ENCODE measurements at places on chromosomes 12 and 14. TPM values are rescaled to one million over a fixed set of nuclear protein-coding genes. Genes with fewer than 3 reads are reported as not detected.
A peak's percentile ranks its signal among the peaks of the same experiment; 100 is the strongest.

DNA sequence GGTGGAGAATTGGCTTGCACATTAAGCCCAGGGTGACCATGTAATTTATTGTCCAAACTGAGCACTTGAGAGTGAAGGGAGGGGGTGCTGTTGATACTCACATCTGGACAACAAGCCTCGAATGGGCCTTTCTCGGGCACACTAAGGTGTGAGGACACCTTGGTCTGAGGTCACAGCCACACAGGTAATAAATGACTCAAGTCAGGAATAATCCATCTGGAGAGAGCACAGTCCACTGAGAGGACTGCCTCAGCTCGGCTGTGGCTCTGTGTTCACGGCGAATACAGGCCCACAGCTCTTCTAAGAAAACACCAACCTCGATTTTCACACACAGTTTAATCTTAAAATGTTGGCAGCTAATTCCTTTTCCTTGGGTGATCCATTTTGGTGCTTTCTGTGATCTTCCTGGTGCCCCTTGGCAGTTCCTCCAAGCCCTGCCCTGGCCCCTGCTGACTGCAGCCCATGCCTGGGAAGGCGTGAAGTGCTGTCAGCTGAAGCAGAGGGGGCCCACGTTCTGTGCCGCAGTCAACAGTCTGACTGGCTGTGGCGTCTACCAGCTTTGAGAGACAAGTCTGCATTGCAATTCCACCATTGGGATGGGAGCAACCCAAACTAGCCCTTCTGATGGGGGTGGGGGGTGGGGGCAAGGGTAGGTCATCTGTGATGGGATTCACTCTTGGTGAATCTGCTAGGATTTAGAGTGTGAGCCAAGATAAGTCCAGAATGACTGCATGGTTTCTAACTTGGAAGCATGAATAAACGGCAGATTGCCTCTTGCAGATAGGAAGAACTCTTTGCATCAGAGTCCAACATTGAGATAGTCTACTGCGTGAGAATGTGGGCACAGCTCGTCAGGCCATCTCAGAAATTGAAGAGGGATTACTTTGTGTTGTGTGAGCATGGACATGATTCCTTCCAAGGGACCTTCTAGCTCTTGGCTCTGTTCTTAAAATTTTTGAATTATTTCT is 42.8 kb downstream of the ZNF664 start:
- no peak for DNase-seq

DNA sequence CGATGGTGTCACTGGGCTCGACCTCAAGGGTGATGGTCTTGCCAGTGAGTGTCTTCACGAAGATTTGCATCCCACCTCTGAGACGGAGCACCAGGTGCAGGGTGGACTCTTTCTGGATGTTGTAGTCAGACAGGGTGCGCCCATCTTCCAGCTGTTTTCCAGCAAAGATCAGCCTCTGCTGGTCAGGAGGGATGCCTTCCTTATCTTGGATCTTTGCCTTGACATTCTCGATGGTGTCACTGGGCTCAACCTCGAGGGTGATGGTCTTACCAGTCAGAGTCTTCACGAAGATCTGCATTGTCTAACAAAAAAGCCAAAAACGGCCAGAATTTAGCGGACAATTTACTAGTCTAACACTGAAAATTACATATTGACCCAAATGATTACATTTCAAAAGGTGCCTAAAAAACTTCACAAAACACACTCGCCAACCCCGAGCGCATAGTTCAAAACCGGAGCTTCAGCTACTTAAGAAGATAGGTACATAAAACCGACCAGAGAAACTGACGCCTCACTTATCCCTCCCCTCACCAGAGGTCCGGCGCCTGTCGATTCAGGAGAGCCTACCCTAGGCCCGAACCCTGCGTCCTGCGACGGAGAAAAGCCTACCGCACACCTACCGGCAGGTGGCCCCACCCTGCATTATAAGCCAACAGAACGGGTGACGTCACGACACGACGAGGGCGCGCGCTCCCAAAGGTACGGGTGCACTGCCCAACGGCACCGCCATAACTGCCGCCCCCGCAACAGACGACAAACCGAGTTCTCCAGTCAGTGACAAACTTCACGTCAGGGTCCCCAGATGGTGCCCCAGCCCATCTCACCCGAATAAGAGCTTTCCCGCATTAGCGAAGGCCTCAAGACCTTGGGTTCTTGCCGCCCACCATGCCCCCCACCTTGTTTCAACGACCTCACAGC is 717 bp downstream of the UBC start:
- DNase-seq, result peak; percentile 88

DNA sequence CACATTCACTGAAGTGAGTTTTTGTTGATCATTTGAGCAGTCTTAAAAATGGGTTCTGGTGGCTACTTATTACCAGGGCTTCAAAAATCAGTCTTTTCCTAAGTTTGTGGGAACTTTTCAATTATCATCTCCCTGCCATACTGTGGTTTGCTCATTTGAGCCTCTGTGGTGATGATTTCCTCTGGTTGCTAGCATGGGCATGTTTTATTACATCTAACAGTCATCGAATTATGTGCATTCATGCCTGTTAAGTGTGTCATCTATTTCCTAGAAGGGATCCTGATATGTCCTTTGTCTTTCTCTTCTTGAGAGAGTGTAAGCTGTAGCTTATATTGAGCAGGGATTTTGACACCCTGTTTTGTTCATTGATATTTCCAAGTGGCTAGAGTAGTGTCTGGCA is 116.8 kb downstream of the WIF1 start:
- DNase-seq, result peak; percentile 17

DNA sequence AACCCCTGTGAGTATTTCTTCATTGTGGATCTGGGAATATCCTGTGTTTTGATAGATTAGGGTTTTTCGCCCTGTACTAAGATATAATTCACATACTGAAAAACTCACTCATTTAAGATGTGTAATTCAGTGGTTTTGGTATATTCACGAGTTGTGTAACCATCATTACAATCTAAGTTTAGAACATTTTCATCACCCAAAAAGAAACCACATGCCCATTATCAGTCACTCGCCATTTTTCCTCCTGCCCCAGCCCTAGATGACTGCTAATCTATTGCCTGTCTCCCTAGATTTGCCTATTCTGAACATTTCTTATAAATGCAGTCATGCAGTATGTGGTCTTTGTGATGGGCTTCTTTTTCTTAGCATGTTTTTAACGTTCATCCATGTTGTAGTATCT is 67.9 kb upstream of the ATF1 start:
- no peak for DNase-seq

The DERA gene
- 54.6 TPM for total RNA-seq

The GPR162 gene
- 0.74 TPM for total RNA-seq

- peak; percentile 18 for DNase-seq
These were observed 227.1 kb downstream of the C12orf50 start for GRCh38 chr12:87801860-87802720.

DNA sequence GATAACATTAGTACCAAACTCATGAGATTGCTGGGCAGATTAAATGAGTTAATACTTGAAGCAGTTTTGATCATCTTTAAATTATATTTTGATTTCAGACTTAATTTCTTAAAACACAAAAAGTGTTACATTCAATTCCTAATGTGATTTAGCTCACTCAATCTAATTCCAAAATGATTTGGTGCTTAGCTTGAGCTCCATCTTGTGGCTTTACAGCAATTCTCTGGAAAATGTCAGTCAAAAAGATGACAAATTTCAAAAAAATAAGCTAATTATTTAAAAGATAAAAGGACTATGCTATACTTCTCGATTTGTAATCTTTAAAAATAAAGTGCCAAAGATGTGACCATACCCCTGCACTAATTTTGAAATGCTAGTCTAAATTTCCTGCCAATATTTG is 10.1 kb downstream of the LLPH start:
- no peak for DNase-seq

The KLHL33 gene
- not detected for total RNA-seq

GRCh38 chr14:102084931-102085330 is 1.9 kb downstream of the HSP90AA1 start:
- no peak for DNase-seq

The PLD4 gene
- total RNA-seq, result not detected

GRCh38 chr14:68622856-68623255 is 170.0 kb downstream of the ZFP36L1 start:
- no peak for DNase-seq

The TAS2R7 gene
- total RNA-seq, result not detected

GRCh38 chr14:105123981-105124765 is 44.4 kb downstream of the JAG2 start:
- no peak for DNase-seq

The KMT2D gene
- 11.0 TPM for total RNA-seq

The DNAI7 gene
- 0.11 TPM for total RNA-seq

The RPGRIP1 gene
- total RNA-seq, result not detected

DNA sequence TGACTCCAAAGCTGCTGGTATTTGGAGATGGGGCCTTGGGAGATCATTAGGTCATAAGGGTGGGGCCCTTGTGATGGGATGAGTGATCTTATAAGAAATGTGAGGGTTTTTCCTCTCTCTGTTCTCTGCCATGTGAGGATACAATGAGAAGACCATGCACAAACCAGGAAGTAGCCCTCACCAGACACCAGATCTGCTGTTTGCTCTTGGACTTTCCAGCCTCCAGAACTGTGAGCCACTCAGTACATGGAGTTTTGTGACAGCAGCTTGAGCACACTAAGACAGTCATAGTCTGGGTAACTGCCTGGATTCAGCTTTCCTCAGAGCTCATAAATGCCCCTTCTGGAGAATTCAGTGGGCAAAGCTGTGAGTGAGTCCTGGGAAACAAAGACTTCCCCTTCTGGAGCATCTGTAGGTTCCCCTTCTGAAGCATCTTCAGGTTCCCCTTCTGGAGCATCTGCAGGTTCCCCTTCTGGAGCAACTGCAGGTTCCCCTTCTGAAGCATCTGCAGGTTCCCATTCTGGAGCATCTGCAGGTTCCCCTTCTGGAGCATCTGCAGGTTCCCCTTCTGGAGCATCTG is 11.0 kb upstream of the PPP4R3A start:
- no peak for DNase-seq

GRCh38 chr14:88727057-88727456 is 65.7 kb downstream of the EML5 start:
- DNase-seq, result no peak

DNA sequence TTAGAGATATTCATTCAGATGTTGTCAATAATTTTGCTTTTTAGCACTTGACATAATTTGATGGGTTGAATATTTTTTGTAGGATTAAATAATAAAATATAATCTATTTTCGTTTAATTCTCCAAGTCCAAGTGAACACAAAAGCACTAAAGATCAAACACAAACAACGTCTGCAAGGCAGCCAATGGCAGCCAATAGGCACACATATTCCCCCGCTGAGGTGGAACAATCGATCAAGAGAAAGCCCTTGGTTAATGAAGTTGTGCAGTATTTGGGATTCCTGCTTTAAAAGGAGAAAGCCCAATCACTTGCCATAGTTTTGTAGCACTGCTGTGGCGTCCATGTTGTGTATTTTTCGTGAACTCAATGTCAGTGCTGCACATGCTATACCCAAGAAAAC is 1.5 kb downstream of the DHRS7 start:
- DNase-seq, result no peak

GRCh38 chr14:78282437-78282836 is 112.3 kb downstream of the NRXN3 start:
- DNase-seq, result no peak

- no peak for DNase-seq
These were observed 59.0 kb downstream of the VCPKMT start for GRCh38 chr14:50057331-50057730.

The MYO1H gene
- total RNA-seq, result not detected

DNA sequence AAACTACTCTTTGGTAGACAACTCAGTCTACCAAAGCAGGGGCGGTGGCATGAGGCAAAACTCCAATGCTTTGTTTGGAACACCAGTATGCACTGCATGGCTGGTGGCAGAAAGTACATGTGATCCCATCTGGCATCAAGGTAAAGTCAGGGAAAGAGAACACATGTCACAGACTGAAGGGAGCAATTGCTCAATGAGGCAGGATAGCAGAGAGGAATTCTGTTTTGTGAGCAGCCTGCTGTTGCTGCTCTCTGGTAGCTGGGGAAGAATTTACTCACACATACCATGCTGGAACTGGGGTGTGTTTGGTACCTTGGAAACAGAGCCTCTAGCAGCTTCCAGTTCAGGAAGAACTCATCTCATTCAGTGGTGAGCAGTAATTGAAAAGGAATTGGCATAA is 84.8 kb downstream of the HELB start:
- DNase-seq, result no peak

GRCh38 chr14:64673748-64674147 is 30.5 kb upstream of the PLEKHG3 start:
- peak; percentile 91 for DNase-seq

The IFNG-AS1 gene
- total RNA-seq, result not detected

The CD69 gene
- 0.57 TPM for total RNA-seq

The TGM1 gene
- 2.6 TPM for total RNA-seq

DNA sequence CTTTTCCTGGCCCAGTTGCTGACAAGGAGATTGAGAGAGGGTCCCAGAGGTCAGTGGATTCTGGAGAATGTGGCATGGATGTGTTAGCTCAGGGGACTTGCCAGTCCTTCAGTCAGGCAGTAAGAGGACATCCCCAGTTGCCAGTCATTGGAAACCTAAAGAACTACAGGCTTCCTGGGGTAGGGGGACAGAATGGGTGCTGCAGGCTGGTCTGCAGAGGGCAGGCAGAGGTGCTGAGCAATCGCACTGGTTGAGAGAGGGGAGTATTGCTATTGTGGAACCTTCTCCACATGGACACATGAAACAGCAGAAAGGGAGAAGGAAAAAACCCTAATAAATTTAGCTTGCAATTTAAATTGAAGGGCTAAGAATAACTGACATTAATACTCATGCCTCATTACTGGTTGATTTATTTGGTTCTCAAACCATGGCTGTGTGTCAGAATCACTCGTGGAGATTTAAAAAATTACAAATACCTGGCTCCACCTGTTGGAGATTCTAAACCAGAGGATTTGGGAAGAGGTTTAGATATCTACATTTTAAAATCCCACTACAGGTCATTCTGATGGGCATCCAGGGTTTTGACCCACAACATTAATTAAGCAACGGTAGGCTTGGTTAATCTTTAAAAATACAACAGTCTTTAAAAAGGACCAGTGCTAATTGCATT is 71.2 kb upstream of the SLC38A2 start:
- no peak for DNase-seq

GRCh38 chr12:59580050-59580449 is 15.8 kb upstream of the SLC16A7 start:
- DNase-seq, result no peak

GRCh38 chr12:125187780-125188741 is 122.8 kb downstream of the AACS start:
- peak; percentile 25 for DNase-seq

DNA sequence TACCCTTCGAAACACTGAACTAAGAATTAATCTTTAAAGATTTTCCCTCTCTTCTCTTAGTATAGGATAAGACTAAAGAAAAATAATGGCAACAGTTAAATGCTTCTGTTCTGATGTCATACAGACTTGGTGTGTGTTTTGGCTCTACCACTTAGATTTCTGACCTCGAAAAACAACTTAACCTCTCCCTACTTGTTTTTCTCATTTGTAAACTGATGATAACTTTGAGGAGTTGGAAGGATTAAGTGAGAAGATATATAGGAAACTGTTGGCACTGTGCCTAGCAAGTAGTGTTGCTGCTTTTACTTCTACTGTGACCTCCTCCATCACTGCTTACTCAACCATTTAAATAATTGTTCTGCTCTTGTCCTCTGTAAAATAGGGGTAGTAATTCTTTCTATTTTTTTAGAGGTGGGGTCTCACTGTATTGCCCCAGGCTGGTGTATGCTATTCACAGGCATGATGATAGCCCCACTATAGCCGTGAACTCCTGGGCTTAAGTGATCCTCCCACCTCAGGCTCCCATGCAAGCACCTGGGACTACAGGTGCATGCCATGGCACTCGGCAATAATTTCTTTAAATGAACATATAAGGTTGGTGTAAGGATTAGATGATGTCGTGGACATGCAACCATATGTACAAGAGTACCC is 22.4 kb downstream of the PALS1 start:
- DNase-seq, result peak; percentile 46
